ENCODE measurements at places on chromosomes 11 and 22.

DNA sequence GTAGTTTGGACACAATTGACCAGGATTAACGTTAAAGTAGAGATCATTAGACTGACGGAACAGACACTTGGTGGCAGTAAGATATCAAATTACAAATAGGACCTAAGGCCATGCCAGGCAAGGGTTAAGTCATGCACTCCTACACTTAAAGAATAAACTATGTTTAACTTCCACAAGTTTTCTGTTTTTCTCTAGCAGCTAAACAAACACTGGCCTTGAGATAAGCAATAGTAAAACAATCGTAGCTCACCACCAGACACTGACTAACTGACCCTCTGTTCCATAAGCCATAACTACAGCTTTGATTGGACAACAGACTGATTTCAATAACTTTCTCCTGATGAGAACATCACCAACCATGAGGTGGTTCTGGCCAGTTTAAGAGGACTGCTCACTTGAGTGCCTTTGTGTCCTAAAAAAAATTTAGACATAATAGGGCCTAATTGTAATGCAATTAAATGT lies 2.0 kb upstream of the CEP126 start:
- DNase-seq, result no peak

GRCh38 chr22:35135165-35135564 lies 69.2 kb downstream of the ISX start:
- DNase-seq, result no peak

DNA sequence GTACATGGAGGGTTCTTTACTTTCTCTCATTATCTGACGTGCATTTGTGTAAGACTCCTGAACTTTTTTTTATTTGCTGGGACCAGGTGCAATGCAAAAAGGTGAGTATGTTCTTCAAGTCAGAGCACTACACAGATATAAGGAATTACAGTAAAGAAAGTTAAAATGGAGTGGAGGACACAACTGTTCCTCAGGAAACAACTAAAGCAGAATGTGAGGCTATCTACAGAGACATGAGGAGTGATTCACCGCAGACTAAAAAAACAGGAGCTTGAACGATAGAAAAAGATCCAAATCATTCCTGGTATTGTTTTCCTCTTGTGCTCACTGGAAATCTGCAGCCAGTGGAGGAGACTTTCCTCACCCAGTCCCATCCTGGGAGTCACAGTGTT lies 106.2 kb downstream of the ABTB2 start:
- no peak for DNase-seq

DNA sequence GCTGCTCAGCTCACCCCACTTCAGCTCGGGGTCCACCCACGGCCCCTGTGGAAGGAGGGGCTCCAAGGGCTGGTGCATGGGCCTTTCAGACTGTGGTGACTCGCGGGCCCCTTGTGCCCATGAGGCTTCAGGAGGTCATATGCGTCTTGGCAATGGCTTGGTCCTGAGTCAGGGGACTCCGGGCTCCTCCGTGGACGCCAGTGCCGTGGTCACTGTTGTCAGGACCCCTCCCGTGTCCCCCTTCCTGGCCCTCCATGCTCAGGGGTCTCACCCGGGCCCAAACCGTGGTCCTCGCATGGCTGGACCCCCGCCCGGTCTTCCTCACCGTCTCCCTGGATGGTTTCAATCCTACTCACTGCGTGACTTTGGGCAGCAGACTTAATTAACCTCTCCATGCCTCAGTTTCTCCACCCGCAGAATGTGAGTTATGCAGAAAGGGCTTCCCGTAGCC lies 436.4 kb downstream of the TBC1D22A start:
- no peak for DNase-seq

DNA sequence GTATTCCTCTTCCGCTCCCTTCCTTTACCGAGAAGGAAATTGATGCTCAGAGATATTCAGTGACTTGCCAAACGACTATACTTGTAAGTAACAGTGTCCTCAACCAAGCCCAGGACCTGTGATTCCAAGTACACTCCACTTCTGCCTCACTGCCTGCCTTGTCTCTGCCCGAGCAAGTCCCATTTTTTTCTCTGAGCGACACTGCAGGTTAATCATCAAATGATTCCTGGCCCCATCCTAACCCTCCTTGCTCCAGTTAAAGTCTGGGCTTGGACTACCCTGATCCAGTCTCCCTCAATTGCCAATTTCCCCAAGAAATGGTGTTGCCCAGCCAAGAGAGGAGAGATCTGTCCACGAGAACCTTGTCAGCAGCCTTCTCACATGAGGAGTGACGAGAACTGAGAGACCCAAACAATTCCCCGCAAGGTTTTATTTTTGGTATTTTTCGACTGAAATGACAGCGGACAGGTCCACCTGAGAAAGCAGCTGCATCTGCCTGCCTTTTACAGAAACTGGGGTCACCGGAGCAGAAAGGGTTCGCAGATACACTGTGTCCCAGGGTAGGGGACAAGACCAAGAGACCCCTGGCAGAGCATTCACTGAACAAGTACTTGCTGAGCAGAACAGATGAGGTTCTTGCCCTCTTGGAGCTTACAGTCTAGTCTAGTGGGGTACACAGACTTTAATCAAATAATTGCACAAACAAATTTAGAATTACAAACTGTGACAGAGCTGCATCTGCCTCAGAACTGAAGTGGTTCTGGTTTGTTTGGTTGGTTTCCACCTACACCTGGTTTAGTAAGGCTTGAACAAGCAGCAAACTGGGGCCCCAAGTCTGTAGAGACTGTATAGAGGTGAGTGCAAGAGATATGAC lies 11.4 kb downstream of the POU2AF1 start:
- no peak for DNase-seq

DNA sequence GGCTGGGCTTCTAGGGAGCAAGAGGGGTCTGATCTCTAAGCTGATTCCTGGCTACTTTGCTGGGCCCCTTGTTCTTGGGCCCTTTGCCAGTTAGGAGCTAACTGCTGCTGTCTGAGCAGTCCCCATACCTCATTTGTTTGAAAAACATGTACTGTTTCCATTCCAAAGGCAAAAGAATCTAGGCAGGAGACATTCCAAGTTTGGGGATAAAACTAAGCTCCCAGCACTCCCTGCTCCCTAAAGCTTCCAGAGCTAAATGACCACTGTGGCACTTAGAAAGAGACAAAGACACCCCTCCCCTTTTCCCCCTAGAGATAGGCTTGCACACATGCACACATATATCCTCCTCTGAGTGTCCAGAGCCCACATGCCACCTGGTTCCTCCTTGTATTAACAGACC lies 22.7 kb upstream of the RRM1 start:
- DNase-seq, result no peak

GRCh38 chr11:134668076-134668475 lies 256.0 kb upstream of the B3GAT1 start:
- peak; percentile 10 for DNase-seq

GRCh38 chr11:78722786-78723185 lies 148.1 kb upstream of the NARS2 start:
- DNase-seq, result no peak

GRCh38 chr22:39240831-39241793 lies 3.7 kb downstream of the PDGFB start:
- DNase-seq, result no peak

- DNase-seq, result no peak
These were observed 43.1 kb downstream of the ARL14EP start for GRCh38 chr11:30365793-30366517.

GRCh38 chr11:128924510-128925249 lies 18.0 kb downstream of the TP53AIP1 start:
- no peak for DNase-seq

DNA sequence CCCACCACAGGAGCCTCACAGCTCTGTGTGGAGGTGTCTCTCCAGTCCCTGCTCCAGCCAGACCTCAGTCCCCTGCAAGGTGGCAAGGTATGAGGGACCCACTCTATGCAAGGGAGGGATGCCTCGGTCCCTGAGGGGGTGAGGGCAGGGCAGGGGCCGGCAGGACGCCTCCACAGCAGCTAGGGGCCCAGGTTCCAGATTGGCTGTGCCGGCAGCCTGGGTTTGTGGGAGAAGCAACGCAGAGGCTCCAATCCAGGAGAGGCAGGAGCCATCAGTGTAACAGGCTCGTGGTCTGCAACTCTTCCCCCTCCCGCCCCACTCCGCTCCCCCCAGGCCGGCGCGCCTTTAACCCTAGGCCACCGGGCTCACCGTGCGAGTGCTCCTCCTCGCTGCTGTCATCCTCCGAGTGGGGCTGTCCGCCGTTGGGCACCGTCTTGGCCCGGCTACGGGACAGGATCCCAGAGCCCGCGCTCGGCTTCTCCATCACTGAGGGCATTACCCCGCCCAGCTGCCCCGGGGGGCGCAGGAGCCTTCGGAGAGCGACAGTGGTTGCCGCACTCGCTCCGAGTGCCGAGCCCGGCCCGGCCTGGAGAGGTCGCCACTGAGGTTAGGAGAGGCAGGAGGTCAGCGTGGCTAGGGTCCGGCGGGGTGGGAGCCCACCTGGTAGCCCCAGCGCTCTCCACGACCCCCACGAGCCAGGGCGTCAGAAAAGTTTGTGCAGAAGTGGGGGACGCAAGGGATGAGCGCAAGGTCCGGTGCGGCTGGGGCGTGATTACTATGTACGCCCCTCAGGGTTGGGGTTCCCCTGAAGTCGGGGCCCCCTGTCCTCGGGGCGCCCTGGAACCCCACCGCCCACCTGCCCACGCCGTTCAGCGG lies 765 bp downstream of the RCOR2 start:
- DNase-seq, result peak; percentile 79

DNA sequence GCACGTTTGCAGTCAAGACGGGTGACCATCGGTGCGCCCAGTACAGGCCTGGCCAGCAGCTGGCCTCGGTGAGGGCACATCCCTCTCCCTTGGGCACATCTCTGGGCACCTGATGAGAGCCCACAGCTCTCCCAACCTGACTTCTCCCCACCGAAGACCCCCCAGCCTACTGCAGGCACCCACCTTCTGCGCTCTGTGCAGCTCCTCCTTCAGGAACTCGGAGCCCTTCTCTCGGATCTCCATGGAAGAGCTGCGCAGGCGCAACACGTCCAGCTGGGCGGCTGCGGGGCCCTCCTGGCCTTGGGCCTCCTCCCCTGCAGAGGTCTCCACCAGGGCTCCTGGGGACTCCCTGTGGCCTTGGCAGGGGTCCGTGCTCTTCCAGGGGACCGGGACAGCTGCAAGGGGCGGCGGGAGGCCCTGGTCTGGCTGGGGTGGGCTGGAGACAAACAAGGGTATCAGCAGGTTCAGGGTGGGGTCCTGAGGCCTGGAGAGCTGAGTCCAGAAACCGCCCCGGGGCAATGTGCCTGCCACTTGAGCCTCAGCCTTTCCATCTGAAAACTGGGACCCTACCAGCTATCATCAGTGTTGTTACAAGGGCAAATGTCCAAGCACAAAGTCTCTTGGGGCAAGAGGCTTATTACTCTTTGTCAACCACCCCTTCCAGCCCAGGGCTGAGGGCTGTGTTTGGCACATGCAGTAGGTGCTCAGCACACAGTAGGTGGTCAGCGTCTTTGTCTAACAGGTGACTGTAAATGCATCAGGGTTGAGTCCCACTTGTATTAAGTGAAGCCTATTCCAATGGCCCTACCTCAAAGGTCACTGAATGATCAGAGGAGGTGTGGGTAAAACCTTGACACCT lies 9.3 kb downstream of the RAB3IL1 start:
- DNase-seq, result no peak

DNA sequence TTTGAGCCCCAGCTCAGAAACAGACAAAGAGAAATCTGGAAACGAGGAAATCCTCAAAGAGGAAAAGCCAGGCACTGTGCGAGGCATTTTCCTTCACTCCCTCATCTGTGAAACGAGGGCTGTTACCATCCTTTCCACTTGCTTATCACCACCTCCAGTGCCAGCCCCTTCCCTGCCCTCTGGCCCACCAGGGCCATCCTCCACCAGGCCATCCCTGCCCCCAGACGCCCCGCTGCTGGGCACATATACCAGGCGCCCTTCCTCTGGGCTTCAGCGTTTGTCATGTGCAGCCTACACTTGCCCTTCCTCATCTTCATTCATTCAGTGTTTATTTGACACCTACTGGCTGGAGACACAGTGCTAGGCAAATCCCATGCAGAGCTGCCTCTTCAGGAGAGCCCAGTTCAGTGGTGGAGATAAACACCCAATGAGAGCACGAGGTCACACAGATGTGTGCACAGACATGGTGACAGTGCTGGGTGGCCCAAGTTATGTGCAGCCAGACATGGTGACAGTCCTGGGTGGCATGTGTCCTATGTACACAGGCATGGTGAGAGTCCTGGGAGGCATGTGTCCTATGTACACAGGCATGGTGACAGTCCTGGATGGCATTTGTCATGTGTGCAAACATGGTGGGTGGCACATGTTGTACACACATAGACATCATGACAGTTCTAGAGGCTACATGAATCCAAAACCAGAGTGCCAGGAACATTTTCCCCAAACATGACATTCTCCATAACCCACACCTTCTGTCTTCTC lies 9.7 kb downstream of the SPTBN2 start:
- DNase-seq, result no peak

DNA sequence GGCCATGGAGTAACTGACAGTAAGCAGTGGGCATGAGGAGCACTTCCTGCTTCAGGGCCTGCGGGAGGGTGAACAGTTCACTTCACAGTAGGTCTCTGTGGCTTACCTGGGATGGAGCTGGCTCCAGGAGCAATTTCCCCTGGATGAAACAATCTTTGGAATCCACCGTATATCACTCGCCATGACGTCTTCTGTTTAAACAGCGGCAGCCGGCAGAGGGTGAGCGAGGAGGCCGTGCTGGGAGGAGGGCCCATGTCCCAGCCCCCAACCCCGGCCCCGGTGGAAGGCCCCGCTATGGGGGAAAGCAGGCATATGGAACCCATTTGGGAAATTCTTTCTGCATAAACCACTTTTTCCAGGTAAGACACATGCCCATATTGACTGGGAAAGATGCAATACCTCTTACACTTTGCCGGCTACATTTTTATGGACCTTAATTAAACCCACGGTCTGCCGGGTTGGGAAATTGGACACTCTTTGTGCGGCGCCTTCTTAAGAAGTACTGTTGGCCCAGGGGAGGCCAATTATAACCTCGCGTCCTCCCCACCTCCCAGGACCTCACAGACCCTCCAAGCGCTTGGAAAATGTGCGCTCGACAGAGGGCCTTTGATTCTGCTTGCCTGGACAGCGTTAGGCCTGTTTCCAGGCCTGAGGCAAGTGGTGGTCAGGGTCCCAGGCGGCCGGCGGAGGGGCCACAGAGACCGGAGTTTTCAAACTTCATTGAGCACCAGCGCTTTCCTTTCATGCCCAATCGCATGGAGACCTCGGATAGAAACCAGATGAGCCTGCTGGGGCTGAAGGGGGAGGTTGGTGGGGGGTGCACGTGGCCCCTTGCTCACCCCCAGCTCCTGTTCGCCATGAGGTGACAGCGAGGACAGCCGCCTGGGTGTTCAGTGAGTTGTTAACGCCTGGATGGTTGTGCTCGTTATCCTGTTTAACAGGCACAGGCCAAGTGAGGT lies 40.4 kb downstream of the SMIM38 start:
- no peak for DNase-seq

DNA sequence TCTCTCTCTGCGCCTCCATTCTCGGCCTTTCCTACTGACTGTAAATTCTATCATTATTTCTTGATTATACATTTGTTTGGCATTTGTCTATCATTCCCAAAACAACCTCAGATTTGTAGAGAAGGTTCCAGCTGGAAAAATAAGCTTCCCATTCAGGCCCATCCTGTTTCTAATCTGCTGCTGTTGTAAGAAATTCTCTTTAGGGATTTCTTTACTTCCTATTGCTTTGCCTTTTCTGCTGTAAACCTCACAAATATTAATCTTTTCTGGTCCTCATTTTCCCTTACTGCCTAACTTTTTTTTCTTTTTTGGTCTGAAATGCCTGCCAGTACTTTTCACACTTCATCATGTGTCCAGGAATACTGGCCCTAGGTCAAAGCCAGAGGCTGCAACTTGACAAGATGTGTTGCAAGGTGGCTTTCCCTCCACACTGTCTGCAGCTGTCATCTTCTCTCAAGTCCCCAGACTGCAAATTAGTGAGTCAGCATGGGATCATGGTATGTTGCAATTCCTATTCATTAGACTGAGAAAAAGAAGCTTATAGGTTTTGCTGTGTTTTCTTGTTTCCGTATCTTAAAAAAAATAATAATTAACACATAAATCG lies 858.7 kb upstream of the CHORDC1 start:
- DNase-seq, result no peak

GRCh38 chr22:49785046-49785521 lies 42.6 kb downstream of the BRD1 start:
- no peak for DNase-seq
